ENCODE measurements at places on chromosomes 1 and 21. TPM values are rescaled to one million over a fixed set of nuclear protein-coding genes. Genes with fewer than 3 reads are reported as not detected.

The FMO3 gene
- not detected for polyA plus RNA-seq

The ANKRD34A gene
- 1.2 TPM for polyA plus RNA-seq

The LRRC71 gene
- polyA plus RNA-seq, result 0.56 TPM

The KCNK2 gene
- polyA plus RNA-seq, result 4.4 TPM

The LIN28A gene
- polyA plus RNA-seq, result not detected

The ELF3 gene
- 0.79 TPM for polyA plus RNA-seq

The PSMB4 gene
- polyA plus RNA-seq, result 173 TPM

The HSD3B2 gene
- not detected for polyA plus RNA-seq

The PAFAH2 gene
- polyA plus RNA-seq, result 60.6 TPM

The OLFML3 gene
- polyA plus RNA-seq, result 220 TPM

The DISP1 gene
- polyA plus RNA-seq, result 8.9 TPM

The ZNF281 gene
- polyA plus RNA-seq, result 16.2 TPM

The S100A2 gene
- polyA plus RNA-seq, result 1.4 TPM

The OR10K1 gene
- polyA plus RNA-seq, result not detected

The TMEM200B gene
- polyA plus RNA-seq, result 8.5 TPM

DNA sequence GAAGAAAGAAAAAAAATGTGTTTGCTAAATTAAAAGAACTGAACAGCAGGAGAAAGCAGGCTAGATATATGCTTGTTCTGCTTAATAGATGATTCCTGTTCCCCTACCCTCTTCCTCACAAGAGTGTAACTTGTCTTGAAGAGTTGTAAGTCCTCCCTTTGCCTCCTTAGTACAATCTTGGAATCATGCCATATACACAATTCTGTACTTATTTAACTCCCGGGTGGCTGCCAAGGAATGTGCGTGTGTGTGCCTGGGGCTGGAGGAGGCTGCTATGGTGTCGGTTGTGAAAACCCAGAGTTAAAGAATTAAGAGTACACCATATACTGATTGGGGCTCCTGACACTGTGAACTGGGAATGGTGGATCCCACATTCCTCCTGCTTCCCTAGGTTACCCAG is 194.2 kb downstream of the SIPA1L2 start:
- no peak for DNase-seq

GRCh38 chr1:20792196-20792595 is 5.1 kb upstream of the HP1BP3 start:
- DNase-seq, result peak; percentile 91

GRCh38 chr21:16821588-16821987 is 691.3 kb upstream of the CXADR start:
- DNase-seq, result no peak

- no peak for DNase-seq
Measured at GRCh38 chr1:203055161-203055799, 29.0 kb downstream of the PPFIA4 start.

- DNase-seq, result no peak
Measured at GRCh38 chr1:29538586-29538985, 302.3 kb downstream of the PTPRU start.

DNA sequence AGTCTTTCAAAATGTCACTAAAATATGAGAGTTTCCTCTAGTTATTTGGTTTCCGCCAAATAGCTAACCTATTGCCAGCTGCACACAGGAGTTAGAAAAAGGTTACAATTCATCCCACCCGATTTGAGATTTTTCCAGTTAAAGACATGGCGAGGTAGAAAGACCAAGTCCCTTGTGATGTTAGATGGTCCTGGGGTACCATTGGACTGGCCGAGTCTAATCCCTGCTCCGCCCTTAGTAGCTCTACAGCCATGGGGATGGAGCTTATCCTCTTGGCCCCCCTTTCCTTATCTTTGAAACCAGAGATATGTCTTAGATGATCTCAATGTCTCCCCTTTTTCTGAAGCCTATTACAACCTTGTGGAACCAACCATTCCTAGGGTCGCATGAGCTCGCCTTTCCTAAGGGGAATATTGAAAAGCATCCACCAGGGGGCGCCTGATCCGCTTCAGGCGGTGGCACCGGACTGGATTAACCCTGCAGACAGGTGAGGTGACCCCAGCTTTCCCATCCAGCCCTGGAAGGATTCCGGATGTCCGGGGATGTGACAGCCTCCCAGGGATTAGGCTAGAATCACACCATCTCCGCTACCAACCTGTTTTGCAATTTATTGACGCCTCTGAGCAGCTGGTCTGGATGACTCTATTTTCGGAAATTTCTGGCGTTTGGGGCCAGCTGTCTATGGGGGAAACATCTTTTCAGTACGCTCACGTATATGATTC is 68.3 kb upstream of the SIM2 start:
- peak; percentile 59 for DNase-seq

GRCh38 chr1:39609618-39610331 is 29.7 kb downstream of the HEYL start:
- peak; percentile 75 for DNase-seq

- DNase-seq, result no peak
Measured at GRCh38 chr1:56639211-56639610, 5.9 kb upstream of the PRKAA2 start.

- no peak for DNase-seq
Measured at GRCh38 chr1:156959925-156960324, 39.5 kb downstream of the LRRC71 start.

DNA sequence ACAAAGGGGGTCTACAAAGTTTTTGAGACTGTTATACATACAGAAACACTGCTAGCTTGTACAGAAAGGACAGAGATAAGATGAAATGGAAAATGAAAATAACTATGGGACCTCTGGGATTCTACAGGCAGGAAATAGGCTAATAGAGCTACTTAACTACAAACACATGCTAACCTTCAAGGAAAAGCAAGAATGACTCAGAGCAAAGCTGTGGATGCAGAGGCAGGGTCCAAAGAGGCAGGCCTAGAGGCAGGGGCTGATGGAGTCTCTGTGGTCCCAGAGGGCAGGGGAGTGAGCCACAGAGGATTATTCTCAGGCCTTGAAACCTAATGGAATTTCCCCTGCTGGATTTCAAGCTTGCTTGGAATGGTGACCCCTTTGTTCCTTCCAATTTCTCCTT is 18.7 kb upstream of the GOLT1A start:
- peak; percentile 27 for DNase-seq

DNA sequence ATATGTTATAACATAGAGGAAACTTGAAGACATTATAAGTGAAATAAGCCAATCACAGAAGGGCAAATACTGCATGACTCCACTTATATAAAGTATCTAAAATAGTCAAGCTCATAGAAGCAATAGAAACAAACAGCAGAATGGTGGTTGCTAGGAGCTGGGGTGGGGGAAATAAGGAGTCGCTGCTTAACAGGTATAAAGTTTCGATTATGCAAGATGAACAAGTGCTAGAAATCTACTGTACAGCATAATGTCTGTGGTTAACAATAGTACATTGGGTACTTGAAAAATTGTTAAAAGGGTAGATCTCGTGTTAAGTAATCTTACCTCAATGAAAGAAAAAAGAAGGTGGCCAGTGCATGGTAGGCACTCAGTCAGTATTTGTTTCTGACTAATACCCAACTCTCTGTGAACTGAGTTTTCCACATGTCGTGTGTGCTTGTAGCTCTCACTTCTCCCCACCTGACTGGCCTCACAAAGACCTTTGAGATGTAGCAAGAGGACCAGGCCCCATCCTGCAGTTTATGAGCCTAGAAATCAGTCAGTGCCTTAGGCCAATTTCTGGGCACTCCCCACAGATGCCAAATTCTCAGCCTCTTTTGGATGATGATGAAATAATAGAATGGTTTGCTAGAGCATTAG is 14.7 kb upstream of the SPRR5 start:
- DNase-seq, result no peak

- DNase-seq, result no peak
Measured at GRCh38 chr1:8267307-8267706, 50.6 kb upstream of the SLC45A1 start.

DNA sequence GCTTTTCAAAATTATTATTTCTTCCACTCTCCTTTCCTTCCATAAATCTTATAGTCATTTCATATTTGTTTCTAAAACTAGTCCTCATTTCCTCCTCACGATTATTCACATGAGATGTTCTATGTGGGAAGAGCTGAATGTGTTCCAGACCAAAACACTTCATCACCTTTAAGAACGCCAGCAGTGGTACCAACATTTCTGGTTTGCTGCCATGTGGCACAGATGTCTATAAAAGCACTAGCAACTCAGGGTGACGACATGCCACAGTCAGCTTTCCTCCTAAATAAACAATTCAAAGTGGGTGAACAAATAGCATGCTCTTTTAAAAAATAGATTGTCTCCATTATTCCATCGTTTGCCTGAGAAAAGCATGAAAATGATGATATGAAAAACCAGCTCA is 1217.8 kb upstream of the ADGRL2 start:
- DNase-seq, result no peak

- no peak for DNase-seq
Measured at GRCh38 chr1:44724296-44724954, 6.5 kb downstream of the RNU5D-1 start.

DNA sequence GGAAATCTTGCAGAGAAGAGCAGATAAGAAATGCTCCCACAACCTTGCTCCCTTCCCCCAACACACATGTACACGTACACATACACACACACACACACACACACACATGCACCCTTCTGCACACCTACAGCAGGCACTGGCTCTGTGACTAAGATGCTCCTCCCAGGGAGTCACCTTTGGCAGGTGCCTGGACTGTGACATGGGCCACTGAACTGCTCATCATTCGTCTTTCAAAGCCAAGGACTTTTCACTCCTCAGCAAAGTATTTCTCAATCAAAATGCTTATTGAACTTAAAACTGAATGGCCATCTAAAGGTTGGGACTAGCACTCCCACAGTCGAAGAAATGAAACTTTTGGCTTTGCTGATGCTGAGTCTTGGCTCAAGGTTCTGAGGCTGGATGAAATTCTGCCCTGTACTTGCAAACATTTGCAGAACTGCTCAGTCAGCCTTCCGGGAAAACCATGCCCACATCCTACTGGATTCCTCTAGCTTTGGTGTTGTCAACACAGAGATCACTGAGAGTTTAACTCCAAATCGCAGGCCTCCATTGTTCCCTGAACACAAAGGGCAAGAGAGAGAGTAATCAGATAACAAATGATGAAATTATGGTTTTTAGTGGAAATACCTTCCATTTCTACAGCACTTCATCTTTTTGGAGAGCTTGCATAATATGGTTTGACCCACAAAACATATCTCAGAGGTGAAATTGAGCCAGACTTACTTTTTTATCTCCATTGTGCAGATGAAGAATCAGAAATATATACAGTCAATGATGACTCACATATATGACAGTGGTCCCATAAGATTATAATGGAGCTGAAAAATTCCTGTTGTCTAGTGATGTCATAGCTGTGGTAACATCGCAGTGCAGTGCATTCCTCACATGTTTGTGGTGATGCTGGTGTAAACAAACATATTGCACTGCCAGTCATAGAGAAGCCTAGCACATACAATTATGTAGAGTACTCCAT is 72.4 kb upstream of the BCAR3 start:
- DNase-seq, result no peak

- peak; percentile 44 for DNase-seq
Measured at GRCh38 chr1:107750364-107750959, 214.5 kb downstream of the VAV3 start.

- peak; percentile 72 for DNase-seq
Measured at GRCh38 chr1:18583326-18583941, 47.2 kb upstream of the PAX7 start.

DNA sequence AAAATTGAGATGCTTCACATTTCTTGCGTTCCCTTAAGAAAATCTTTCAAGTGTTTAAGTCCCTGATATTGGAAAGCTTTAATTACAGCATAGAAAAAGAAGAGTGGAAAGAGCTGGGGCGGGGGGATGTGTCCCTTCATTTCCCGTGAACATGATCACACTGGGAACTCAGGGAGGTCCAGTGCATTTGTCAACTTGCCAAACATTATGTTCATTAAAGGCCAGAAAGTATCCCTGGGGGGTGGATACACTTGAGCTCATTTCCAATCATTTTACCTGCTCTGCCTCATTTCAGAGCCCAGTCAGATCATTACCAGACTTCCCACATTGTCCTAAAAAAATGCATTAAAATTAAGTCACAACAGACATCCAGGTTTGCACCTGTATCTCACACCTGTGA is 123.6 kb upstream of the KCNJ15 start:
- no peak for DNase-seq

DNA sequence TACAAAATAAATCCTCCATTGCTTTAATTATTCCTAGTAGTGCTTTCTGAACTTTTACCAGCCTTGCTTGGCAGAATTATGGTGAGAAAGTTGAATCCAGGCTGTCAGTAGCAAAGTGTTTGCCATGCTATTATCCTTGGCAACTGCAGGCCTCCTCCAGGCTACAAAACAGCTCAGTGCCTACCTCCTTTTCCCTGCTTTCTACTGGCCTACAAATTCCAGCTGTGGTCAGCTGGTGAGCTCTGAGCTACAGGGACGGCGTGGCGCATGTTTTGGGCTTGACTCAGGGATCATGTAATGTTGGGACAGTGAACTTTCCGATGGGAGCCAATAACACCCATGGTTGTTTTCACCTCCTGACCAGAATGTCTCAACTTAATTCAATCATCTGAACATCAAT is 456.1 kb upstream of the ADAMTS5 start:
- DNase-seq, result peak; percentile 36

GRCh38 chr1:151612501-151613281 is 841 bp downstream of the SNX27 start:
- peak; percentile 53 for DNase-seq

- DNase-seq, result no peak
Measured at GRCh38 chr1:56330391-56331026, 248.9 kb downstream of the PLPP3 start.

GRCh38 chr1:29586215-29586614 is 349.9 kb downstream of the PTPRU start:
- DNase-seq, result no peak

DNA sequence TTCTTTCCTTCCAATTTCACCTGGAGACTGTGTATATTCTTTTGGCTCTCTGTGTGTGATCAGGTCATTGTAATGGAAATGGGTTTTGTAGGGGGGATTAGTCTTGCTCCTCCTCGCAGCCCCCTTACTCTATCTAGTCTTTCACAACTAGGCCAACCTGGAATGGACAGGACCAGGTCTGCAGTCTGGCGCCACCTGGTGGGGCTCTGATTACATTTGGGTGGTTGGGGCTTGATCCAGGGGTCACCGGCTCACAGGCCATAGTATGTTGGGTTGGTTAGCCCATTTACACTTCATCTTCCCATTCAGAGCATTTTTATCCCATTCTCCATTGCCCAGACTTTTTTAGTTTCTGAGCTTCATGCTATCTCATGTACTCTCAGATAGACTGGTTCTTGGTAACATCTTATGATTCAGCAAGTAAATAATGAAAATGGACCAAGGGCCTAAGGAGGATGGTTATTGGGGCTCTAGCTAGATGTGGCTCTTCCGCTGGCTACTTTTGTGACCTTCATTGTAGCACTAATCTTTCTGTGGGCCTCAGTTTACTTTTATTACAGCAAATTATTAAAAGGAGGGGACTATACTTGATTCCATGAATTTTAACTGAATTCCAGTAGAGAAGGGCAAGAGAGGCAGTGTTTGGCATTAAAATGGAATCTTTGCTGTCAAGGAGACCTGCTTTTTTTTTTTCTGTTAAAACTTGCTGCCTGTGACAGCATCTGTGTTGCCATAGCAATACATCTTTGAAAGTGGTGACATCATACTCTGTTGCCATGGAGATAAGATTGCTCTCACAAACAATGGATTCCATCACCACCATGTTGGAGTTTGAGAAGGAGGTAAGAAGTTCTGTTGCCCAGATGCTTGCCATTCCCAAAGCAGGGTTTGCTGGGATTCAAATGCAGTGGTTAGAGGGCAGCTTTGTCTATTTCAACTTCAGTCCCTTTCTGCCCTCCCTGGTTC is 150.1 kb downstream of the PLXNA2 start:
- no peak for DNase-seq
